ENCODE measurements at places on chromosomes 7 and 10.

- no peak for DNase-seq
Measured at GRCh38 chr7:6139189-6139996, 108.2 kb downstream of the ANKRD61 start.

GRCh38 chr10:70737250-70737649 lies 47.9 kb downstream of the TBATA start:
- no peak for DNase-seq

DNA sequence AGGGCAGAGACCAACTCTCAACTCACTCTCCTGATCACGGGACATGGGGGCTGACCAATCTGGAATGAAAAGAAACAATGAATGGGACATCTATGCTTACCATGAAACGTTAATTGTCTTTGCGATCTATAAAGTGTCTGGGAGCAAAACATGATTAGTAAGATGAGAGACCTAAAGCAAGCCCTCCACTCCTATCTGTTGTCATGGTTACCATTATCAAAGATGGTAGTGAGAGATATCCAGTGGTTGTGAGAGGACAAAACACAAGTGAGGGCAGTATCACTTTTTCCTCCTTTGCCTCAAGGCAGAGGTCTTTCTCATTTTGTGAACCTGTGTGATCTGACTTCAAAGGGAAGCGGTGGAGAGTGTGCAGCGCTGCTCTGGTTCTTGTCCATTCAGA lies 130.1 kb downstream of the LSM5 start:
- no peak for DNase-seq

- no peak for DNase-seq
Measured at GRCh38 chr7:26843705-26844104, 20.7 kb downstream of the SKAP2 start.

GRCh38 chr10:14259696-14260566 lies 70.8 kb downstream of the FRMD4A start:
- no peak for DNase-seq

GRCh38 chr7:26180792-26181198 lies 19.8 kb downstream of the HNRNPA2B1 start:
- DNase-seq, result no peak

DNA sequence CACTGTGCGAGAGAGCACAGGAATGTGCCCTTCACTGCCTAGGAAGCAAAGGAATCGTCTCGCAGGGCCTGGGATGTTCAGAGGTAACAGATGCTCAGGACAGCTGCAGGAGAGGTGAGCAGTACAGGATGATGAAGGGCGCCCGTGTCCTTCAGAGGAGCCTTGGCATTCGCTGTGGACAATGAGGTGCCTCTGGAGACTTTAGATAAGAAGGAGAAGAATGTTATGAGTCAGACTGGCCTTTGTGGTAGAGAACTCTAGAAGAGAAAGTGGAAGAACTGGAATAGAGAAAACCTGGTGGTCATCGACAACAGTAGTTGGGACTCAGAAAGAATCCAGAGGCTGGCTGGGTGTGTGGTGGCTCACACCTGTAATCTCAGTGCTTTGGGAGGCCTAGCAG lies 64.4 kb upstream of the LEP start:
- no peak for DNase-seq

- no peak for DNase-seq
Measured at GRCh38 chr10:89355394-89355931, 22.4 kb upstream of the IFIT1B start.

GRCh38 chr7:128108129-128108528 lies 76.9 kb upstream of the LRRC4 start:
- no peak for DNase-seq
